ENCODE measurements at places on chromosomes 4 and X.
A peak's percentile ranks its signal among the peaks of the same experiment; 100 is the strongest.

DNA sequence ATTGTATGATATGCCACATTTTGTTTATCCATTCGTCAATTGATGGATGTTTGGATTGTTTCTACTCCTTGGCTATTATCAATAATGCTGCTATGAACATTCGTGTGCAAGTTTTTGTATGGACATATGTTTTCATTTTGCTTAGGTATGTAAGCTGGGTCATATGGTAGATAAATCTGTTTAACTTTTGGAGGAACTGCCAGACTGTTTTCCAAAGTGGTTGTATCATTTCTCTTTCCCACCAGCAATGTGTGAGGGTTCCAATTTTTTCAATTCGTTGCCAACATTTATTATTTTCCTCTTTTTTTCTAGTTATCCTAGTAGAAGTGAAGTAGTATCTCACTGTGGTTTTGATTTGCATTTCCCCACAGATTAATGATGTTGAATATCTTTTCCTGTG is 71.8 kb downstream of the DIAPH2 start:
- DNase-seq = no peak

GRCh38 chr4:89800527-89801103 is 36.3 kb downstream of the SNCA start:
- DNase-seq = no peak

DNA sequence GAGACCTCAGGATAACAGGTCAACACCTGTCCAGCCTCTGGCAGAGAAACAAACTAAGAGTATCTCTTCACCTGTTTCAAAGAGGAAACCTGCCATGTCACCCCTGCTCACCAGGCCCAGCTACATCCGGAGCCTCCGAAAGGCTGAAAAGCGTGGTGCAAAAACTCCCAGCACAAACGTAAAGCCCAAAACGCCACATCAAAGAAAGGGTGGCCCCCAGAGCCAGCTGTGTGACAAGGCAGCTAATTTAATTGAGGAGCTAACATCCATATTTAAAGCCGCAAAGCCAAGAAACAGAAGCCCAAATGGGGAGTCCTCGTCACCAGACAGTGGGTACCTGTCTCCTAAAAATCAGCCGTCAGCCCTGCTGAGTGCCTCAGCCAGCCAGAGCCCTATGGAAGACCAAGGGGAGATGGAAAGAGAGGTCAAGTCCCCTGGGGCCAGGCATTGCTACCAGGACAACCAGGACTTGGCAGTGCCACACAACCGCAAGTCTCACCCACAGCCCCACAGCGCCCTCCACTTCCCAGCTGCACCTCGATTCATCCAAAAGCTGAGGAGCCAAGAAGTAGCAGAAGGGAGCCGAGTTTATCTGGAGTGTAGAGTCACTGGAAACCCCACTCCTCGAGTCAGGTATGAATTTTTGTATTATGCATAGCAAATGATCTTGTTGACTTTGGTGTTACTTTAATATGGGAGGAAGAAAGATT is 15.1 kb downstream of the PALLD start:
- no peak for DNase-seq

DNA sequence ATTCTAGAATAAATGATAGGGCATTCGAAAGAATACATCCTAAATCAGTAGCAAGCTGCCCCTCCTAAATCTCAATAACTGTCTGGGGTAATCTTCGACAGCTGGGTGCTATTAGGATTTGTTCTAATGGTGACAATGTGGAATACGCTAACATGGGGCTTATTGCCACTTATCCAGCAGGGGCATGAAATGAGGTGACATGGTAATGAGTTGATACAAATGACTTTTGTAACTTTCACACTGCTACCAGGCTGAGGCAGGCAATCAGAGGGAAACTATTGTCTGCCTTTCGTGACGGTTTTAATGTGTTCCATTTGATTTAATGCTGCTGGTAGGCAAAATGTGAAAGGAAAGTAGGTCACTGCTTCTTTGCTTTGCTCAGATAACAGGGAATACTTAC is 1047.4 kb upstream of the PABPC4L start:
- DNase-seq = peak; percentile 9
